ENCODE measurements at places on chromosomes 3 and 15.
A peak's percentile ranks its signal among the peaks of the same experiment; 100 is the strongest.

DNA sequence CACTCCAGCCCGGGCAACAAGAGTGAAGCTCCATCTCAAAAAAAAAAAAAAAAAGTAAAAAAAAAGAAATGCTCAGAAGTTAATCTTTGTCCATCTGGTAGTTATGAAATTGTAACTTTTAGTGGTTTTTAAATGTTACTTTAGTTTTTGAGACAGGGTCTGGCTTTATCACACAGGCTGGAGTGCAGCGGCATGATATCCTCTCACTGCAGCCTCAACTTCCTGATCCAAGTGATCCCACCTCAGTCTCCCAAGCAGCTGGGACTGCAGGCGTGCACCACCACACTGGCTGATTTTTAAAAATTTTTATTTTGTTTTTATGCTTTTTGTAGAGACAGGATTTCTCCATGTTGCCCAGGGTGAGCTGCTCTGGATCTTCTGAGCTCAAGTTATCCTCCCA lies 1.3 kb downstream of the RNU5B-1 start:
- no peak for DNase-seq

DNA sequence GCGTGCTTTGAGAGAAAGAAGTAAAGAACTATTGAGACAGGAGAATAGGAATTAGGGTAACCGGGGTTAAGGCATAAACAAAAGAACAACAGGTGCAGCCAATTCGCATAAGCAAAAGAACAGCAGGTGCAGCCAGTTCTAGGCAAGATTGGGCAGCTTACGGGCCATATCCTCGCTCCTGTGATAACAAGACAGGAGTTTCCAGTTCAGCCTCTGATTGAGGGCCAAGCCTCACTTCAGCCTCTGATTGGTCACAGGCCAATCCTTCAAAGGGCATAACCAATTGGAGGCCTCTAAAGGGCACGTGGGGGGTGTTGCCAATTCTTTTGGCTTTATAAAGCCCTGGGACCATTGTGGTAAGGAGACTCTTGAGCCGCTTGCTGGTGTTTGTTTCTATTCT lies 143.5 kb downstream of the GADL1 start:
- no peak for DNase-seq

GRCh38 chr3:145820170-145820569 lies 340.8 kb downstream of the PLOD2 start:
- DNase-seq: no peak

DNA sequence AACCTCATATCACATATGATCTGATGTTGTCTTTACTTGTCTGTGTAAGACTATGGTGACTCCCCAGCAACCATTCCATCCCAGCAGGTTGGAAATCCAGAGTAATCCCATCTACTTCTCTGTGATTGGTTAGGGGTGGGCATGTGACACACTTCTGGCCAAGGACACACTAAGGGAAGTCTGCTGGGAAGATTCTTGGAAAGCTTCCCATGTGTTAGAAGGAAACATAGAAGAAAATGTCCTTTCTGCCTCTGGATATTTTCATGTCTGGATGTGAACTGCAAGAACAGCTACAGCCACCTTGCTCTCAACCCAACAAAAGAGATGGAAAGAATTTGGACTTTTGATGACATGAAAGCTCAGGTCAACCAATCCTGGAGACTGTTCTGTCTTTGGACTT lies 2.6 kb upstream of the UBE2Q2 start:
- DNase-seq: no peak

DNA sequence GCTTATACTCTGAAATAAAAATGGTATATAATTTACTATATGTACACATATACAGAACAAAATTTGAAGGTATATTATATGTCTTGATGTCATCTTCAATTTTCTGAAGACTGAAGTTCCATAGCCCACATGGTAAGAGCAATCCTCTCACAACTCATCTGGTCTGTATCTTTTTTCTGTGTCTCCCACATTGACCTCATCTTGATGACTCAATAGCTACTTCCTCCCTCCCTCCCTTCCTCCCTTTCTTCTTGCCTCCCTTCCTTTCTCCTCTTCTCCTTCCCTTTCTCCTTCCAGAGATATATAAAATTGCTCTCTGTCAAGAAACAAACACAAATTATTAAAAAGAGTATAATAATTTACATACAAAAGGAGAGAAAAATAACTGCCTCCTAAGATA lies 268.5 kb downstream of the SQOR start:
- no peak for DNase-seq

DNA sequence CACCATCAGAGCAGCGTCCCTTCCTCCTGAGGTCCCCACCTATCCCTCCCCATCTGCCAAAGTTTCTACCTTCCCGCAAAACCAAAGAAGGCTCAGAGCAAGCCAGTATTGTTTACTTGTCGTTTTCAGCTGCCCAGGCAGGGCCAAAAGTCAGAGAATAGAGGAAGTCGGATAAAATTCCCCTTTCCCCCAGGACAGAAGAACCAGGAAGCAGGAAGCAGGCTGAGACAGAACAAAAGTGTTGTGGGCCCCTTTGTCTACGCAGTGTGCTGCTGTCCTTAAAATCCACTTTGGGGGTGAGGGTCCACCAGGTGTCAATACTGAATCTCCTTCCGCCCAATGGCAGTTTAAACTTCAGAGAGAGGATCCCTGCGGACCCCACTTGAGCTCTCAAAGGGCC lies 18.5 kb upstream of the RPL32 start:
- DNase-seq: no peak

- DNase-seq: no peak
Observed at GRCh38 chr3:16174976-16175901, 759 bp downstream of the GALNT15 start.

DNA sequence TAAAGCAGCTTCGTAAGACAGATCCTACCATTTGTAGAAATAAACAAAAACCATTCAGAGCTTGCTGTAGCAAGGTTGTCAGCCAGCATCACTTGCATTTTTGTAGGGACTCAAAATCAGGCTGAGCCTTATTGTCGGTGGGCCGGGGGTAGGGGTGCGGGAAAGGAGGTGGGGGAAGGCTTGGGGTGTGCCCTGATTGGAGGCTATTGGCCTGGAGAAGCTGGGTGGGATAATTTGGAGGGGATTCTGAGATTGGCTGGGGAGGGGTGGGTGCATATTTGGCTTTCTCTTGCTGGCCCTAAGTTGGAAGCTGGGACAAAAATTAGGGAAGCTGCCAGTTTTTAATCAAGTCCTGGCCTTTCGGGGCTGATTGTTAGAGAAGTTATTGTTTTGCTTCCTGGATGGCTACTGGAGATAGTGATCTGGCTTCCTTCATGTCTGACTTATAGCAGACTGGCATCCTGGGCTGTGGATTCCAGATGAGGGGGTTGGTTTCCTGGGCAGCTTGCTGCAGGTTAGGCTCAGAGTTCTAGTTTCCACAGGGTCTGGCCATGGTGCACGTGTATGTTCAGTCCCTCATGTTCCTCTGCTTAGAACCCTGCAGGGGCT lies 22.8 kb downstream of the STOML1 start:
- no peak for DNase-seq

- peak; percentile 22 for DNase-seq
Observed at GRCh38 chr3:186333256-186333655, 28.8 kb downstream of the DGKG start.

DNA sequence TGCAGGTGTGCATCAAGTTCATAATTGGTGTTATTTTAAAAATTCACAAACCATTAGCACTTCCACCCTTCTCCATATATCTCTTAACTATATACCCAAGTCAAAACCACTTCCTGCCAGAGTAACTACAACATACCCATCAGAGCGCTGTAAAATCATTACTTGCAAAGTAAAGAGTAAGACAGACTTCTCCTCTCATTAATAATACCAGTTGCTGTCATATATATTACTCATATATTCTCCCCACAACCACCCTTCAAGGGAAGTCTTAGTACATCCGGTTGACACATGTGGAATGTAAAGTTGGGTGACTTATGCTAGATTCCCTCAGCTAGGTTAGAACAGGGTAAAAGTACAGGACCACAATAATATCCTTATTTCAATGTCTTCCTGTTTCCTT lies 5.6 kb downstream of the TERC start:
- DNase-seq: no peak

DNA sequence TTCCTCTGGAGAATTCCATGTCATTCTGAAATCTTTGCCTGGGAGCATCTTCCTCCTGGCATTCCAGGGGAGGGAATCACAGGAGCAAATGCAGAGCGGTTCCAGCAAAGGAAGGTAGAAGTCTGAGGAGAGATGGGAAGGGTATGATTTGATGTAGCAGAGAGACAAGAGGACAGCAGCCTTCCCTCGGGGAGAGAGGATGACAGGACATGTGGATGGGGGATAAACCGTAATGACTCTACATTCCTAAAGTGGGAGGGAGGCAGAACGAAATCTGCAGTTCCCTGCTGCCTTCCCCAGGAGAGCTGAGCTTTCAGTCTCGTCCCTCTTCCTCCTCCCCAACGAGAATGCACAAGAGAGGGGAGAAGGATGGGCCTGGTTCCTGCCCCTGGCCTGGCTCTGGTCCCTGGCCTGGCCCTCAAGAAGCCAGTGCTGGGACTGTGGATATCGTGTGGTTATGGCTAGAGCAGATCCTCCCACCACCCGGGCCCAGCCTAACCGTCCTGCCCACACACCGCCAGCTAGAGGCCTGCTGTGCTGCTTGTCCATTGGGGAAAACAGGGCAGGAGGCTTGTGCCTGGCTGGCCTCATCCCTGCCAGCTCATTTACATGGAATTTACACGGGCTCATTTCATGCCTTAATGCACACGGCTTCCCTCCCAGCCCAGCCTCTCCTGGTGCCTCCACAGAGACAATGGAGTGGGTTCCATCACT lies 26.6 kb downstream of the SEMA7A start:
- DNase-seq: peak; percentile 78

DNA sequence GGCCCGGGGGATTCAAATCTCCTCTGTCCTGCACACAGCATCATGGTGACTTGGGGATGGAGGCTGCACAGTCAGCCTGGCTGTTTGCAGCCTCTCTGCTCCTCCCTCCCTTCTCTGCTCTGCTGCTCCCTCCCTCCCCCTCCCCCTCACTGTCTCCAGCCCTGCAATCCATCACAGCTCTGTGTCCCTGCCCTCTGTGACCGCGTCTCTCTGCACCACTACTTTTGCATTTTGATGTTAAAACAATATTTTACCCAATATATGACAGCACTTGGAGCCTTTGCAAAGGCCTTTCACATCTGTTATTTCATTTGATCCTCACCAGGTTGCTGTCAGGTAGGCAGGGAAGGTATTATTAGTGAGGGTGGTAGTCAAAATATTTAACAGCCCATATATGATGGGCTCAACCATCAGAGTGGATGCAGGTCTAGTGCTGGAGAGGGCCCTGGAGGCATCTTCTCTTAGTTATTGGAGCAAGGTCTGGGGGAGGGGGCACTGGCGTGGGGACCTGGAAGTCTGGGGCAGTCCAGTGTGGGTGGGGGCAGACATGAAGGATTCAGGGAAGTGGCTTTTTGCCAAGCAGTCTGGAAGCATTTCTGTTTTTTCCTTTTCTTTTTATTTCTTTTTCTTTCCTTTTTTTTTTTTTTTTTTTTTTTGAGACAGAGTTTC lies 16.3 kb upstream of the VPS8 start:
- DNase-seq: no peak

- no peak for DNase-seq
Observed at GRCh38 chr3:3836845-3837244, 37.6 kb downstream of the LRRN1 start.

- no peak for DNase-seq
Observed at GRCh38 chr3:42397644-42398043, 12.8 kb downstream of the LYZL4 start.

DNA sequence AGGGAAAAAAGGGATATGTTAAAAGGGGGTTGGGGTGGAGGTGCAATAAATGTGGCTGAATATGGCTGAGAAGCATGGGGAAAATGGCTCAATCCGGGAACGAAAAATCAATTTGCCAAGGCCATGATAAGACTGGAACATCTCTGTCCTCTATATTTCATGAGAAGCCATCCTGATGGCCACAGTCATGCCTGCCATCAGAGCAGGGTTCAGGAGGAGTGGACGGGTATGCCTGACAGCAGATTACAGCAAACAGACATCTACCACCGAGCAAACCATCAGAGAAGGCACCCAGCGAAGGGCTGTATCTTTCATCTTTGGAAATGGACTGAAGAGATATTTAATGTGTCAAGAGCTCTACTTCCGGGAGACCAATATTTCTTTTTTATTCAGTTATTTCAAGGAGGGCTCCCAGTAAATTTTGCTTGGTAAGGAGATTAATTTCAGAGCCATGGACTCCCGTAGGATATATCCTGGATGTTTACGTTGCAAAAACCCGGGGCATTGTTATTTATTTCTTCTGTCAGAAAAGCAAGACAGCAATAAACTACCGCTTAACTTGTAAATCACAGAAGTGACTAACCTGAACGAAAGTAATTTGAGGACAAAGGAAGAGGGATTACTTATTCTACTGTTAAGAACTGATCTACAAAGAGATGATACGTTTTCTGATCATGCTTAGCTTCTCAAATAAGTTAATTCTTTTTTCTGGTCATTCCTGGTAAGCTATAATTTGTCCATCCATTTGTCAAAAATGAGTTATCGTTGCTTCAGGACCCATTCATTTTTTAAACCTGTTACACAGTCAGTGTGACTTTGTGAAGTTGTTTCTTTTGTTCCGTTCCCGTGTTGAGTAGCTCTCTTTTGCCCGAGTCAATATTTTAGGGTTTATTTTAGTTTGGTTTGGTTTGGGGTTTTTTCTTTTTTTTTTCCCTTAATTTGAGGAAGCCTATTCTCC lies 80.6 kb upstream of the CHD2 start:
- DNase-seq: no peak

GRCh38 chr15:56619887-56620286 lies 113.4 kb downstream of the ZNF280D start:
- no peak for DNase-seq

GRCh38 chr3:3881050-3881449 lies 81.8 kb downstream of the LRRN1 start:
- DNase-seq: no peak

- no peak for DNase-seq
Observed at GRCh38 chr3:42668793-42669217, 15.3 kb downstream of the ZBTB47 start.

DNA sequence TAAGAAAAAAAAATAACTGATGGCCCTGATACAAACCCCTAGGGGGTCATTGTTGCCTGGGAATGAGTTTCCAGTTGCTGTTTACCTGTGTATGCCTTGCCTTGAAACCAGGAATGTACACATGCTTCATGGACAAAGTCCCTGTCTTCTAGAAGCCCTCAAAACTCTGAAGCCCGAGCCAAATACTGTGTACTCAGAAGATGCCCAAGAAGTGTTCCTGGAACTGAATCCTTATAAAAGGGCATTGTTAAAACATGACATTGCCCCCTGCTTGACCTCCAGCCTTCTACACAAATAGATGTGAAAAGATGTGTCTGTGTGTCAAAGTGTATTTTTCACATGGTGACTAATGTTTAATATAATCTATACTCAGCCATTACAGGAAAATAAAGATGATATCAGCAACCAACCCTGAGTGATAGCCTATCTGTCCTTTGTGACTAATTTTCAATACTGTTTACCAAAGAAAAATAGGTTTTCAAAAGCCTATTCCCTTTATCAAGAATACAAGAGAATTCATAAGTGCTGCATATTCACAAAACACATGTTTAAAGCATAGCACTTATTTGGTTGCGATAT lies 325.9 kb downstream of the MECOM start:
- no peak for DNase-seq

- no peak for DNase-seq
Observed at GRCh38 chr15:99163271-99164062, 58.6 kb downstream of the SYNM start.

GRCh38 chr3:63967675-63968611 lies 55.4 kb downstream of the PSMD6 start:
- DNase-seq: no peak

GRCh38 chr3:42800251-42800650 lies 4.0 kb downstream of the HIGD1A start:
- no peak for DNase-seq

GRCh38 chr15:71973366-71973765 lies 144.6 kb downstream of the MYO9A start:
- no peak for DNase-seq

- DNase-seq: no peak
Observed at GRCh38 chr3:193021506-193022010, 103.9 kb upstream of the MB21D2 start.

All from spinal cord (tissue), 10 donors.